HT1080 (cell line): ENCODE measurements at places on chromosomes 7 and 10. TPM values are rescaled to one million over a fixed set of nuclear protein-coding genes. Genes with fewer than 3 reads are reported as not detected.

GRCh38 chr10:23314835-23315239 is 29.8 kb downstream of the C10orf67 start:
- DNase-seq, result peak; percentile 73

CNPY1 gene
- not detected in 2 replicates for total RNA-seq

DNA sequence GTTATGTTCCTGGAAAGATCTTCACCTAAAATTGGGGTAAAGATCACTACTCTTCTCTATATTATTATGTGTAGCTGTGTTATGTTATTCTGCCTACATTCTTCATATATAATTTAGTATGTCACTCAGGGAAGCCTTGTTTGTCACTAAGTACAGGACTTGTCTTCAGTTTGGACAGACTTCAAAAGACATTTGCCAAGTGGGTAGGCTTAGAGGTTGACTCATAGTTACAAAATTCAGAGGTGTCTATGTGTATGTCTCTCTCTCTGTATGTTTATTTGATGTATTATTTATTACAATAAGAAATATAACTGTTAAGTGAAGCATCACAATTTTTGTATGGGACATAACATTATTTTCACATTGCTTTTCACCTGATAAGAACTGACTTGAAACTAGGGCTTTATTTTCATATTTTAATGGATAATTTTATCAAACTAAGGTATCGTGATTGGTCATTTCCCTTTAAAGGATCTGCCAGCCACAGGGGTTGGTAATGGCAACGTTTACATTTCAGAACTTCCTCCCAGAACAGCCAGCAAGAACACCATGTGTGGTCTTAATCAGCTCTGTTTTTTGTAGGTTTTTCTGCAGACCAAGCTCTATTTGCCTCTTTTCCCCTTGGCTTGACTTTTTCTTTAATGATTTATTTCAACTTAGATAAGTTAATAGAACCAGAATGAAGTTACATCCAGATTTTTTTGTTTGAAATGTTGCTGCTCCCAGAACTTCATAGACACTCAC is 262.1 kb upstream of the CACNA2D1 start:
- peak; percentile 18 for DNase-seq

GRCh38 chr7:1977059-1977875 is 255.5 kb downstream of the MAD1L1 start:
- no peak for DNase-seq

DNA sequence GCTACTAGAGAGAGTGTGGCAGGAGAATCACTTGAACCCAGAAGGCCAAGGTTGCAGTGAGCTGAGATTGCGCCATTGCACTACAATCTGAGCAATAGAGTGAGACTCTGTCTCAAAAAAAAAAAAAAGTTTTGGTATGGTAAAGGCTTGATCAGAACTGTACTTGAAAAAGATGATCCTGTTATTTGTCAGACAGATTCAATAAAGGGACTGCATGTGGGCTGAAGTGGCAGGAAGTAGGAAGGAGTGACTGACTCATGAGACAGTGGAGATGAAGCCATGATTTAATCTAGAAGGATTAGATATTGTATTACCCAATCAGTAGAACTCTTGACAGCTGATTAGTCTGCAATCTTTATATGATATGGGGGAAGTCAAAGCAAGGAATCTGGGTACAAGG is 2.7 kb upstream of the TMEM254 start:
- peak; percentile 68 for DNase-seq

CCDC172 gene
- total RNA-seq, result not detected in 2 replicates

GRCh38 chr10:72503241-72503640 is 122.6 kb downstream of the MICU1 start:
- DNase-seq, result no peak

- peak; percentile 74 for DNase-seq
Measured at GRCh38 chr7:19619122-19619521, 89.7 kb downstream of the POLR1F start.

GRCh38 chr10:102401735-102402511 is 6.4 kb downstream of the NFKB2 start:
- peak; percentile 63 for DNase-seq

SEC61A2 gene
- 2.9 and 4.9 TPM in 2 replicates for total RNA-seq

TMEM270 gene
- 0.23 TPM in 1 of 2 replicates, not detected in the other for total RNA-seq

- no peak for DNase-seq
Measured at GRCh38 chr10:26449726-26450125, 11.6 kb downstream of the APBB1IP start.

MRC1 gene
- total RNA-seq, result 0.03 TPM in 1 of 2 replicates, not detected in the other
